ENCODE measurements at places on chromosomes 5 and 9. TPM values are rescaled to one million over a fixed set of nuclear protein-coding genes. Genes with fewer than 3 reads are reported as not detected.
A peak's percentile ranks its signal among the peaks of the same experiment; 100 is the strongest.

CDC20B gene
- total RNA-seq, result not detected

GRCh38 chr9:134295101-134295745, 31.0 kb upstream of the RXRA start:
- no peak for DNase-seq

DNA sequence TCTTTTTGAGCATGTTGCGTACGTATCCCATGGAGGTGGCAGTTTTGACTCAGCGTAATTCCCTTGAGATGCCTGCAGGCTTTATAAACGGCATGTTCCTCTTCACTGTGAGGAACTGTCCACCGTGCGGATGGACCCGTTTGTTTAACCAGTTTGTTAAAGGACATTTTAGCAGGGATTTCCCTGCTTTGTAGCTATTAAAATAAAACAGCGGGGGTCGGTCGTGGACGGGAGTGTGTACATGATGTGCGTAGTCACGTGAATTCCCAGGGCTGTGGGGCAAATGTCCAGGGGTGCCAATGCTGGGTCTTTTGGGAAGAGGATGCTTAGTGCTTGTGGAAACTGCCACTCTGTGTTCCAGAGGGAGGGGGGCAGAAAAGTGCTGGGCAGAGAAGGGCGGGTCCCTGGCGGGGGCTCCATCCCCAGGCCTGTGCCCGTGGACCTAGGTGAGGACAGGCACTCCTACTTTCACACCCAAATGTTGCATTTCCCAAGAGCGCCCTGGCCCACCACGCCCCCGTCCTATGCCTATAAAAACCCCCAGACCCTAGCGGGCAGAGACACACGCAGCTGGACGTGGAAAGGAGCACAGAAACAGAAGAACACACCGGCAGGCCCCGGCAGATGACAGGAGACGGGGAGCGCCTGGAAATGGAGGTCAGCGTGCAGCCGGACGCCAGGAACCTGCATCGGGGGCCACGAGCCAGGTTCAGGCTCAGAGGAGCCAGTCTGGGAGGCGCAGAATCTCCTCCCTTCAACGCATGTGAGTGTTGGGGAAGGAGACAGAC, 4.0 kb upstream of the TERT start:
- peak; percentile 73 for DNase-seq

DNA sequence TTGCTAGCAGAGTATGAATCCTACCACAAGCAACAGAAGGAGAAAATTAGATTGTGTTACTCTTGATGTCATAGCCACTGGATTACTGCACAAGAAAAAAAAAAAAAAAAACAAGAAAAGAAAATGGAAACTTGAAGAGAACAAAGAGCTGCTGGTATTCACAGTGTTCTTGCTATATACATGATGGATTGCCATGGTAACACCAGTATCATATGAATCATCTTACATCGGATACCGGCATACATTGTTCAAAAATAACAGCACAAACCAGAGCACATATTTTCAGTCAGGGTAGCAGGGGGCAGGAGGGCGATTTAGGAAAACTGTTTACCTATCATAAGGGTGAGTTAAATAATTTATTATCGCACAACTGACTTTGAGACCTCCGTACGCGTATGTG, 472.9 kb downstream of the PDE4D start:
- DNase-seq, result no peak

IL13 gene
- total RNA-seq, result not detected

PGM5 gene
- total RNA-seq, result 17.6 TPM

- DNase-seq, result no peak
Observed at GRCh38 chr5:10533226-10533625, 30.6 kb upstream of the ANKRD33B start.

PCDHGB1 gene
- total RNA-seq, result 1.3 TPM

- no peak for DNase-seq
Observed at GRCh38 chr9:132077881-132078698, 1.6 kb downstream of the MED27 start.

DNA sequence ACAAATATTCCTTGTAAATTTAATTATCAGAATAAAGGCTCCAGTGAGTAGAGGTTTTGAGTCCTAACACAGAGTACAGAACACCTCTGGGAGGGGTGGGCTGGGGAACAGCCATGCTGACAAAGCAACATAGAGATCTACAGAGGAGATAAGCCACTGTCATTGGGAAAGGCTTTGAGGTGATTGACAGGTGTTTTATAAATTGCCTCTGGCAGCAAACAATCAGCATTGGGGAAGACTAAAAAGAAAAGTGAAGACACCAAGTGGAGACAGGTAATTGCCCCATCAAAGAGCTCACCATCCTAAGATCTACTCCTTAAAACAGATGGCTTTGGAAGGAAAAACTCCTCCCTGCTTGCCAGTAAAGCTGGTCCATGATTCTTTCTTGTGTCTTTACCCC, 189.7 kb upstream of the TLE4 start:
- DNase-seq, result no peak

GRCh38 chr9:224582-225520, 10.2 kb downstream of the DOCK8 start:
- DNase-seq, result no peak

DNA sequence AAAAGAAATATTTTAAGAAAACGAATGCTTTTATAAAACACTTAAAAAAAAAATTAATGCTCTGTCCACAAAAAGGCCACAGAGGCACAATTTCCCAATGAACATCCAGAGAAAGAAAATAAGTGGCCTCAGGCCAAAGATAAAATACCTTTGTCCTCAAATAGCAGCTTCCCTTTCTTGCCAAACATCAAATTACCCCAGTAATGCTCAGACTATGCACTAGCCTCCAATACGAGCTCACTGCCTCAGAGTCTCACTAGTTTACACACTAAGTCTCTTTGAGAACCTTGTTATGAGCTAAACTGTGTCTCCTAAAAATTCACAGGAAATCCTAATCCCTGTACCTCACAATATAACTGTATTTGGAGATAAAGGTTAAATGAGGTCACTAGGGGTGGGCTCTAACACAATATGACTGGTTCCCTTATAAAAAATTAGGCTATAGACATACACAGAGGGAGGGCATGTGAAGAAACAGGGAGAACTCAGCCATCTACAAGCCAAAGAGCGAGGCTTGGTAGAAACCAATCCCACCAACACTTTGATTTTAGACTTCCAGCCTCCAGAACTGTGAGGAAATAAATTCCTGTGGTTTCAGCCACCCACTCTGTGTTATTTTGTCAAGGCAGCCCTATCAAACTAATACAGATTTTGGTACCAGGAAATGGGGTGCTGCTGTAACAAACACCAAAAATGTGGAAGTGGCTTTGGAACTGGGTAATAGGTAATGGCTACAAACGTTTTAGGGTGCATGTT, 4.4 kb downstream of the MPDZ start:
- no peak for DNase-seq

- no peak for DNase-seq
Observed at GRCh38 chr5:11046160-11046559, 285.1 kb upstream of the DAP start.

DNA sequence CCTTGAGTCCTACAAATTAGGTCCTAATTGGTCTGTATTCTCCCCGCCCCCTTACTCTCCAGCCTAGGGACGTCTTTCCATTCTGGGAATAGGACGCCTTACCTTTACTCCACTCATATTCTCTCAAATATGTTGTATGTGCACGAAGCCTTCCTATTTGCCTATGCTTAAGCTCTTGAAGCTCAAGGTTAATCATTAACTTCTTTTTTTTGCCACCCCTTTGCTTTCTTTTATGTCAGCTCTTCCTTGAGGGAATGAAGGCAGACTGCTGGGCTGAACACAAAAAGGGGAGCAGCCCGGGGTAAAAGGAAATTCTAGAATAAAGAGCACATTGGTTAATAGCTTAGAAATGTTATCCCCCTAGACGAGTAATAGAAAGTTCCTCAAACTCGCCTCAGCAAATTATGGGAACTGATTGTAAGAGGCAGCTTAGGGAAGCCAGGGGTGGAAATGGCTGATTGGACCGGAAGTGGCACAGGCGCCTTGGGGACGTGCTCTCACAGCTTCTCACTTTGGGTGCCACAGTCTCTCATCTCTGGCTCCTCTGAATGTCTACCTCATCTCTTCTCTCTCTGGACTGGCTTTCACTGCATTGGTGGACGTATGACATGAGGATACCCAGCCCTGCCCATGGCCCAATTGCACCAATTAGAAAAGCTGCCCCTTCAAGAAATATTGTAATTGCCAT, 122.3 kb upstream of the IL12B start:
- no peak for DNase-seq

GRCh38 chr9:18149471-18150011, 324.4 kb upstream of the ADAMTSL1 start:
- no peak for DNase-seq

DNA sequence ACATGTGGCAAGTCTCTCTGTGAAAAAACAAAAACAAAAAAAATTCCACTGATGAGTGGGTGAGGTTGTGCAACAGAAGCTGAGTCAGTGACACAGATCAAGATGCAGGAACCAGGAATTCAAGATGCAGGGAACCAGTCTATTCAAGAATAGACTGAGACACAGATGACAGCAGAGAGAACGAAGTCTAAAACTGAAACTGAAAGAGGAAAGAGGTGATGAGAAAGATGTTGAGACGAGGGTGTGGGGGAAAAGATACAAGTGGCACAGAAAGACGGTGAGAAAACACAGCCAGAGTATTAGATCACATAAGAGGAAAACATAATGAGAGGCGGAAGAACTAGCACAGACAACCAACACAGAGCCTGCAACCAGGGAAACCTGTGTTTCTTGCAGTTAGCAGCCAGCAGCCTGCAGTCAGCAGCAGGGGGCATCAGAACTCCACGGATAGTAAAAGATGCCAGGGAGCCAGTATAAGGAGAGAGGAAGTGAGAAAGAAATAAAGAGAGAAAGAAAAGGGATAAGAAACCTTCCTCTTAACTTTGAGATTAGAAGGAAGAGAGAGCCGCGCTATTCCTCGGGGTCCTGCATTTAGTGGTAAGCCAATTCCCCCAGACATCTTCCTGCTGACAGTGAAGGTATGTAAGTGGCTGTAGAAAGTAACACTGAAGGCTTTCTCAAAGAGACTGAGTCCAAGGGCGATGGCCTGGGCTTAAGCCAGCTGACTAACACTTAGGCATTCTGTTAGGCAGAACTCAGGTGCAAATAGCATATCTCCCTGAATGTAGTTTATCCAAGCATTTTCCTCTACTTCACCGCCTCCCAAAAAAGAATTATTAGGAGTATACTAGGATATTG, 79.0 kb downstream of the TLR4 start:
- DNase-seq, result no peak

DNA sequence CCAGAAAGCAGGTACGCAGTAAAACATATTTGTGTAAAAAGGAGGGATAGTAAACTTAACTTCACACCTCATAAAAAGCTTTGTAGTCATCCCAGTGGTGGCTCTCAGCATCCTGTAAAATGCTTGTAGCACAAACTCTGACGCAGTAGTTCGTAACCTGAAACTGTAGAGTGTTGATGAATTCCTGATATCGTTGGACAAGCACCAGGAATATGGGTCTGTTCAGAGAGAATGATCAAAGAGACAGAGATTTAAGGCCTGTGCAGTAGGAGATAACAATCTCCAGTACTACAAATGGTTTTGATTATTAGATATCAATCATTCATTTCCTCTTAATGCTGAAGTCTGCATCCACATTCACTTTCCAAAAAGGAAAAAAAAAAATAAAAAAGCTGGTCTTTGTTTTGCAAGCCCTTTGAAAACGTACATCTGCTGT, 148.5 kb downstream of the KIAA0825 start:
- no peak for DNase-seq

DNA sequence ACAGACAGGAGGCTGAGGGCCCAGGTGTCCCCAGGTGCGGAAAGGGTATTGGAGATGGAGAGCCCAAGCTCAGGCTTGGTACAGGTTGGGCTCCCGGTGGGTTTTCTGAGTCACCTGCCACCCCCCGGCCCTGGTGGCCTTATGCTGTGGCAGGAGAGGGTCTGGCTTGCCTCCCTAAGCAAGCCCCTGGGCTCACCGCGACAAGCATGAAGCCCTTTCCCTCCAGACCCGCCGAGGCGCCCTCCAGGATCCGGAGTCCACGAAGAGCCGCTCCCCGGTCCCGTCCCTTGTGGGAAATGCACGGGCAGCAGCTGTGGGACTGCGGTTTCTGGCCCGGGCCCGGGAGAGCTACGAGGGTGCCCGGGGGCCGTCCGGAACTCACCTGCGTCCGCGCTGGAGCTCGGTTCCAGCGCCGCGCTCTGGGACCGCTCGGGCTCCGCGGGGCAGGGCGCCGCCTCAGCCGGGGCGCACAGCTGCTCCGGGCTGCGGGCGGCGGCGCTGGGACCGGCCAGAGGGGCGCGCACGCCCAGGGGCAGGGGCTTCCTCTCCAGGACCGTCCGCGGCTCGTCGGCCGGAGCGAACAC, 757 bp downstream of the SAPCD2 start:
- no peak for DNase-seq

- DNase-seq, result no peak
Observed at GRCh38 chr5:132477784-132478365, 12.7 kb downstream of the IRF1 start.

PTGER4 gene
- 14.8 TPM for total RNA-seq

DNA sequence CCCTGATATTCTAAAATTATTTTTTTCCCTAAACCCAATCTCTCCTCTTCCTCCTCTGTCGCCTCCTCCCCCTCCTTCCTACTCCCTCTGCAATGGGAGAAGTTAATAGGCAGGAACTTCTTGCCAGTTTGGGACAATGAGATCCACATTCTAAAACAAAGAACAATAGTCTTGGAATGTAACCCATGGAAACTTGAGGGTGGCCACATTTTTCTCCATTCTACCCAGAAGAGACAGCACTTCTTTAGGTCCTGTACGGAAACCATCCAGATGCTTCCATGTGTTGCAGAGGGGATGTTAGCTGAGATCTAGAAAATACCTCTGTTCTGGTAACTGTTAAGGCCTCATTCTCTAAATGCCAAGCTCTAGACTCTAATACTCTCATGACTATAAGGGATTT, 10.0 kb downstream of the SPARC start:
- DNase-seq, result no peak

DNA sequence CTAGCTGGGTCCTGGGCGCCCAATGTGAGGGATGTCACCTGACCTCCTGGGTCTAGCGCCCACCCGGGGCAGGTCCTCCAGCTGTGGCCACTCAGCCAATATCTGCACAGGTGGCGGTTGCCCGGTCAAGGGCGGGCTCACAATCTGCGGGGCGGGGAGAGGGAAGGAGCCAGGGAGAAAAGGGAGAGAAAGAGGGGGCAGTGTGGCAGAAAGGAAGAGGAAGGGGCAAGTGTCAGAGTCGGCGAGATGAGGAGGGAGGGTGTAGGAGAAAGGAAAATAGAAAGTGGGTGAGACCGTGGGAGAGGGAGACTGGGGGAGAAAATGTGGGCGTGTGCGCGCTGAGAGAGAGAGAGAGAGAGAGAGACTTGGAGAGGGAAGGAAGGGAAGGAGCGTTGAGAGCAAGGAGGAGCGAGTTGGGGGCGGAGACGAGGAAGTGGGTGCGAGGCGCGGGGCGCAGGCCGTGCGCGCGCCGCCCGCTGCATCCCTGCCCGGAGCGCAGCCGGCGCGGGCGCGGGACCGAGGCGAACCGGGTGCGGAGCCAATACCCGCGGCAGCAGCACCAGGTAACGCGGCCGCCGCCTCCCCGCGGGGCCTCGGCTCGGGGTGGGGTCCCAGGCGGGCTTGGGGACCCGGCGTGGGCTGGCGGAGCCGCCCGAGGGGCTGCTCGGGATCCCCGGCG, at the start of gene HRH2:
TSS of gene HRH2 (plus strand) at position 479 of the 679 bp plus-strand sequence. CDS start 25,163 bp downstream, outside the sequence.
- DNase-seq, result peak; percentile 89
